ENCODE measurements at places on chromosomes 6 and 20.

GRCh38 chr6:120671519-120671918, 662.8 kb downstream of the TBC1D32 start:
- DNase-seq: no peak

GRCh38 chr6:164021589-164022250, 607.2 kb downstream of the QKI start:
- no peak for DNase-seq

DNA sequence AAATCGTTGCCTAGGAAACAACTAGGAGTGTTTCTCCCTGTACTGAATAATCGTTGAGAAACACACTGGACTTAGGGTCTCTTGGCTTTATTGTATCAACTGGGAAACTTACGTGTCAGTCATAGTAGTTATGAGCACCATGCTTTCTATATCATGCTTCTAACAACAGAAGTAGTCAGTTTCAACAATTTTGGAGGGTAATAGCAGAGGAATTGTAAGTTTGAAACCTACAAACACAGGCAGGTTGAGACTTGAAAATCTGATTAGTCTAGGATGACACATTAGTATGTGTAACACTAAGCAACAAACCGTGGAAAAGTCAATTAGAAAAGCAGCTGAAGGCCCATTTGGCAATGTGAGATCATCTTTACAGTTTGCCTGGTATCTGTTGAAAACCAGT, 43.9 kb upstream of the FABP7 start:
- no peak for DNase-seq

- DNase-seq: no peak
Observed at GRCh38 chr6:39050453-39051112, 2.0 kb downstream of the GLP1R start.

DNA sequence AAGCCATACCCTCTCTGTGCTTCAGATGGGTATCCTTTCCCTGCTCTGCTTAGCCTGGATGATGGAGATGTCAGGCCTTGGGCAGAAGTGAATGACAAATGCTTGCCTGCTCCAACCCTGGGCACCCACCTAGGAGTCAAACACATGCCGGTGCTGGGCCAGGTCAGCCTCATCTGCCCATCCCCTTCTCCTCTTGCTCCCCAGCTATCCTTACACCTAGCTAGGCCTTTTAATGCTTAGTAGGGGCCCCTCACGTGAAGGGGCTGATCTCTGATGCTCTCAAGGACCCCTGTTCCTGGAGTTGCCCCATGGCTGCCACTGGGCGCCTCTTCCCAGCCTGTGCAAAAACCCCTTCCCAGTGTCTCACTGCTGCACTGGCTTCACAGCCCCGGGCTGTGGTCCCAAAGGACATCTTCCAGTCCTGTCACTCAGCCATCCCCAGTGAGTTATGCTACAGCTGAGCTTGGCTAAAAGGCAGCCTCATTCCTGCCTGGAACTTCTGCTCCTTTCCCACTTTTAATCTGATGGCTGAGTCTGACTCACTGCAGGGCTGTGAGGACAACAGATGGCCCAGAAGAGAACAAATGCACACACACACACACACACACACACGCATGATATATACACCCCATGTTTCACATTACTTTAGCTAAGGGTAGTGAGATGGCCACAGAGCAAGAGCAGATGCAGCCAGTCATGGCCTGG, 12.8 kb upstream of the SDCBP2 start:
- DNase-seq: no peak

DNA sequence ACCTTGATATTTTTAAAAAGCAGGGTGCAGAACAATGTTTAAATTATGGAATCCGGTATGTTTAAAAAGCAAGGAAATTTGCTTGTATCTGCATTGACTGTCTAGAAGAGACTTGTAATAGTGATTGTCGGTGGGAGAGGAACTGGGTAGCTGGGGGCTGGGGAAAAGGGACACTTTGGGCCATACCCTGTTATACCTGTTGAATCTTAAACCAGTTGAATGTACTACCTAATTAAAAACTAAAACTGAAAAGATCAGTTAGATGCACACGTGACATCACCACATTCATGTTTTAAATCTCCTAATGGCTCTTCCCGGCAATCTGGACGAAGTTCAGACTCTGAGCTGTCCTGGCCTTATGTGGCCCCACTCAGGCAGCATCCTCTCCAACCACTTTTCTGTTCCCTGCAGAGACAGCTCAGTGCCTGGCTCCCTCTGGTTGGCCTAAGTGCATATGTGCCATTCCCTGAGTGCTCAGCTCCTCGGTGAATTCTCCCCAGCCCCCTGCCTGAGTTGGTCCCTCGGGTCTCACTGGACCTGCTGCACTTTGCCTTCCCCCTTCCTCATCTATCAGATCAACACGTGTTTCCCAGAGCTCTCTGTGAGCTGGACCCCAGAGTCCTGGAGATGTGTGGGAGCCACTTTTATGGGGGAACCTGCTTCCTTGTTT, 36.3 kb downstream of the SLC52A3 start:
- no peak for DNase-seq

GRCh38 chr20:32238483-32239425, 31.1 kb downstream of the POFUT1 start:
- DNase-seq: no peak

DNA sequence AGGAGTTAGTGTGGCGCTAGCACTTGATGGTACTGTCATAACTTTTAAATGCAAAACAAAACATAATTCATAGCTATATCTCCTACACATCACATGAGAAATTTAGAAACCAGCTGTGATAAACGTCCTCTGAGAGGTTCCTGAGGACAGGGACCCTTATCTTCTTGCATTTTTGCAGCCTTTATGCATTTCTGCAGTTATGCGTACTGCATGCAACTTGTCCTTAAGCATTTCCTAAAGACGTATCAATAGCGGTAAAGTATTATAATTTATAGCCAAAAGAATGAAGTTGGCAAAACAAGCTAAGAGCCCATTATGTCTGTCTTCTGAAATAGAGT, 1.7 kb downstream of the NAPB start:
- no peak for DNase-seq

DNA sequence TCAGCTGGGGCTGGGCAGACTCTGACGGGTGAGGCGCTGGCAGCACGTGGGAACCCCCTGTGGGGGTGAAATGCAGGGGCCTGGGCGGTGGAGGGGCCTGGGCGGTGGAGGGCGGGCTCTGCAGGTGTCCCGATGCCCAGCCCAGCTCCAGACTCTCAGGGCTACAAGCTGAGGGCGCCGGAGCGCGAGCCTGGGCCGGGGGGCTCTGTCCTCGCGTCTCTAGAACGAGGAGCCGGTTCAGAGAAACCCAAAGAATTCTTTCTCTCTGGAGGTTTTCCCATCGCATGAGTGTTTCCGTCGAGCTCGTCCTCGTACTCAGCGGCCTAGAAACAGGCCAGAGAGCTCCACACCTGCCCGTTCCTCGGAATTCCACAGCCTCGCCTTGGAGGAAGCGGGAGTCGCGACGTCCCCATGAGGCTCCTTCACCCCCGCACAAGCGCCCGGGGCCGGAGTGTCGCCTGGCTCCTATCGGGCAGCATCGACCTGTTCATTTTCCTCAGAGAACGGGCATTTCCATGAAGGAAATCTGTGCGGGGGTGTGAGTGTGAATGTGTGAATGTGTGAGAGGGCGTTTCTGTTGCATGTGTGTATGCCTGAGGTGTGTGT, 76.9 kb downstream of the SMOC2 start:
- no peak for DNase-seq

- peak; percentile 20 for DNase-seq
Observed at GRCh38 chr6:111888928-111889695, 15.9 kb upstream of the FYN start.

DNA sequence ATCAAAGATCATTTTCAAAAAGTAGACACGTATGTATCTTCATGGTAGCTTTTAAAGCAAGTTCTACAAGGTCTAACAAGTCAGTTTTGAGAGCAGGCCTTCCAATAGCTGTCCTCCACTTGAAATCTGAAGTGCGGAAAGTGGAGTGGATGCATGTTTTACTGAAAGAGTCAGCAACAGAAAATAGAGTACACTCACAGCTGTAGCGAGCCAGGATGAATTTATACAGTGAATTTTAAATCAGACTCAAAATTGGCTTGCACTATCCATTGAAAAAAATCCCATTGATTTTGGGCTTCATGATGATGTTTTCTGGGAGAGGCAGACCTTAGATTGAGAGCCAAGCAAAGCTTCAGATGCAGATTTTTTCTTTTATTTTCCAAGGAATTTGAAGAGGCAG, 80.6 kb downstream of the GJA10 start:
- DNase-seq: no peak

DNA sequence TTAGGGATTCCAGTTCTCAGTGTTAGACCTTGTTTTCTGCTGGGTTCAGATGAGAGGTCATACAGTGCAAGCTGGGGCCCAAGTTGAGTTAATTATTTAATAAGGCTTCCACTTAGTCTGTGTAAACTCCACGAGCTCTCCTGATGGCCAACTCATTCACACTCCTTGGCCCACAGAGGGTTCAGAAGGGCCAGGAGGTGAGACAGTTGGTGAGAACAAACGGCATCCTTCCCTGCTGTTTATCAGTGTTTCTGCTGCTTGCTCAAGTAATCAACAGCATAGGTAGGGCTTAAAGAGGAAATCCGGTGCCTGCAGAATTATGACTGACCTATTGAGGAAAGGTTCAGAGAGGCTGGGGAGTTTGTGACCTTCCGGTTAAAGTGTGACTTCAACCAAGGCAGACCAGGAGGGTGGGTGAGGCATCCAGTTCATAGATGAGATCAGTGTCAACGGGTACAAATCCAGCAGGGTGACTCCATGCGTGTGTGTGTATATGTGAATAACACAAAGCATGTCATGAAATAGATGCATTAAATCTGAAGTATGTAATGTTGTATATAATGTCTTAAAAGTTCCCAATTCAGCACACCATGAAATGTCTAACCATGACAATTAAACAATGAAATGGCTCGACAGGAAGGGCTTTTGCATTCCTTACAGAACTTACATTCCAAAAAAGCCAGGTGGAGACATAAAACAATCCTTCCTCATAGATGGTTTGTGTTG, 37.4 kb upstream of the BCAS1 start:
- DNase-seq: no peak

DNA sequence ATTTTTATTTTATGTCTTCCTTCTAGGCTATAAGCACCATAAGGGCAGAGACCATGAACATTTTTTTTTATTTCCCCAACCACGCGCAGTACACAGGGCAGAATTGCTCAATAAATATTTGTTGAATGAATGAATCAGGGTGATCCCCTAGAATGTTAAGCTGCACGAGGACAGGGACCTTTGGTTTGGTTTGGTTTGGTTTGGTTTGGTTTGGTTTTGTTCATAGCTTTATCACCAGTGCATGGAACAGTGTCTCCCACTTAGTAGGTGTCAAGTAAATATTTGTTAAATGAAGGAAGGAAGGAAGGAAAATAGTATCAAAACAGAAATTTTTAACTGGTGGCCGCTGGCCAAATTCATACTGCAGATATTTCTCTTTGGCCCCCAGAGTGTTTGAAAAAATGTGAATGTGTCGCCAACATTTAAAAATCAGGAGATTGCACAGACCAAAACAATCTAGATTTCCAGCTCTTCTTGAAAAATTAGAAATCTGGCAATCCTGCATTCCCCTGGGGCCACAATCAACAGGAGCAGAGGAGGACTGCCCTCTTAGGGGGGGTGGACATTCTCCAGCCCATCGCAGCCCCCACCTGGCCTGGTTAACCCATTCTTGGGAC, 205.3 kb downstream of the EYA2 start:
- no peak for DNase-seq

DNA sequence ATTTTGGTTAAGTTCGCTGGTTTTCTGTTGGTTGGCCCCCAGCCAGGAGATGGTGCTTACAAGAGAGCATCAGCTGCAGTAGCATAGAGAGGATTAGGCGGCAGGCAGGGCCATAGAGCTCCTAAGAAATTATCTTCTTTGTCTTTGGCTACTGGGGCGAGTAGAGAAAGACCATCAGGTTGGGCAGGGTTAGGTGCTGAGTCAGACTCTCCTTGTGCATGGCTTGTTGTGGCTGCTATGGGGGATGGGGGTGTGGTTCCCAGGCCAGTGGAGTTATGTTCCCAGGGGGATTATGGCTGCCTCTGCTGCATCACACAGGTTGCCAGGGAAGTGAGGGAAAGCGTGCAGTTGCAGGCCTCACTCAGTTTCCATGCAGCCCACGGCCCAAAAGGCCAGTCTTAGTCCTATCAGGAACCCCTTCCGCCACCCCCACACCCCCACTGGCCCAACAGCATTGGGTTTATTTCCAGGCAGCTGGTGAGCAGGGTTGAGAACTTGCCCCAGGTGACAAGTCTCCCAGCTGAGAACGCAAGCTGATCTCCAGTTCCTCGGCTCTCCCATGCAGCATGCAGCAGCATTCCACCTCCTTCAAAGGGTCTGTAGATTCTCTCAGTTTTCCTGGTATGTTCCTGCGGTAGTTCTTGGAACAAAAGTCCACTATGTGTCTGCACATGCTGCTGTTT, 243.7 kb downstream of the UTRN start:
- DNase-seq: no peak

GRCh38 chr6:29466241-29466640, 9.3 kb downstream of the OR2H1 start:
- no peak for DNase-seq

DNA sequence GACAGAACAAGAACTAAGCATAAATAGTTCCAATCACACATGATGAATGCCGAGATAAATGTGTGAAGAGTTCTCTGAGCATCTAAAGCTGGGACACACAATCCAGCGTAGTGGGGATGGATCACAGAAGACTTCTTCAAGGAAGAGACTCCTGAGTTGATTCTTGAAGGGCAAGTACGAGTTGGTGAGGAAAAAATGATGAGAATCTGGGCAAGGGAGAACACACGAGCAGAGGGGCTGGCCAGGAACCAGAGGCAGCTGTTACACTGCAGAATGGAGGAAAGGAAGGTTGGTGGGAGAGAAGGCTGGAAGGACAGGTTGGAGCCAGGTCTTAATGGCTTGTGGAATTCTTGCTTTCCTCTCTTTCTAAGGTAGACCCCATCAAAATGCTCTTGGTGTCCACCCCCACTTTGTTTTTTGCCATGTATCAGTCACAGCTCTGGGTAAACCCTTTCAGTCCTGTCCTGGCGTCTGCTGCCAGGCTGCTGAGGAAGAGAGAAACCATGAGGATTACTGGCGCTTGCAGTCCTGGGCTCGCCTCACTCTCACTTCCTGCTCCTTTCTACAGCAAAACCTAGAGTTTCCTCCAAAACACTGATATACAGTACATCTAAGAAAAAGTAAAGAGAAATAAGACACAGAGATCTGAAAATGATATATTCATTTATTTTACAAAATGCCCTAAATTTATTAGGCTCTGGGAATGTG, 127.6 kb upstream of the FAM184A start:
- no peak for DNase-seq

- no peak for DNase-seq
Observed at GRCh38 chr6:38354905-38355304, 284.8 kb downstream of the BTBD9 start.

DNA sequence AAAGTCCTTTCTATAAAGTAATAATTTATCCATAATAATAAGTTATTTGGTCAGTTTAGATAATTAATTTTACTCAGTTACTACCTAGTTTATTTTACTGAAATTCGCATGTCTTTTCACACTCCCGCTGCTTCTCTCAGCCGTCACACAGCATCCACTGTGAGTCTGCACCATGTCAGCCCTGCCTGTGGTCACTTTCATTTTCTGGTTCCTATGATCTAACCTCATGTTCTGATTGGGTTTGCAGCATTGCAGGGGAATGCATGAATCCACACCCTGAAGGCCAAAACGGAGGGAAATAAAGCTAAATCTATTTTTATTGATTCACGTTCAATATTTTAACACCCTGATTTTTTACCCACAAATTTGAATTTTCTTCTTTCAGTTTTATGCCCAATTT, 47.4 kb downstream of the PDE10A start:
- no peak for DNase-seq

GRCh38 chr20:24737212-24737850, 211.7 kb upstream of the CST7 start:
- DNase-seq: no peak
